ENCODE measurements at places on chromosomes 1 and 21. TPM values are rescaled to one million over a fixed set of nuclear protein-coding genes. Genes with fewer than 3 reads are reported as not detected.

Gene PLCH2
- total RNA-seq = 0.40 TPM

Gene HCRTR1
- total RNA-seq = not detected

Gene SELENON
- 72.1 TPM for total RNA-seq

Gene LYPLA2
- 54.5 TPM for total RNA-seq

Gene ARHGEF16
- 5.6 TPM for total RNA-seq

Gene TAGLN2
- 994 TPM for total RNA-seq

Gene S100B
- total RNA-seq = not detected

Gene NBPF20
- 3.0 TPM for total RNA-seq

Gene GPR37L1
- 0.18 TPM for total RNA-seq

Gene FAM177B
- not detected for total RNA-seq

Gene FCER1G
- total RNA-seq = 0.23 TPM

Gene CSF3R
- total RNA-seq = not detected

Gene ARHGEF10L
- 5.8 TPM for total RNA-seq

Gene NBL1
- 59.9 TPM for total RNA-seq

Gene FALEC
- total RNA-seq = not detected
